ENCODE measurements at places on chromosomes 6 and 20.

DNA sequence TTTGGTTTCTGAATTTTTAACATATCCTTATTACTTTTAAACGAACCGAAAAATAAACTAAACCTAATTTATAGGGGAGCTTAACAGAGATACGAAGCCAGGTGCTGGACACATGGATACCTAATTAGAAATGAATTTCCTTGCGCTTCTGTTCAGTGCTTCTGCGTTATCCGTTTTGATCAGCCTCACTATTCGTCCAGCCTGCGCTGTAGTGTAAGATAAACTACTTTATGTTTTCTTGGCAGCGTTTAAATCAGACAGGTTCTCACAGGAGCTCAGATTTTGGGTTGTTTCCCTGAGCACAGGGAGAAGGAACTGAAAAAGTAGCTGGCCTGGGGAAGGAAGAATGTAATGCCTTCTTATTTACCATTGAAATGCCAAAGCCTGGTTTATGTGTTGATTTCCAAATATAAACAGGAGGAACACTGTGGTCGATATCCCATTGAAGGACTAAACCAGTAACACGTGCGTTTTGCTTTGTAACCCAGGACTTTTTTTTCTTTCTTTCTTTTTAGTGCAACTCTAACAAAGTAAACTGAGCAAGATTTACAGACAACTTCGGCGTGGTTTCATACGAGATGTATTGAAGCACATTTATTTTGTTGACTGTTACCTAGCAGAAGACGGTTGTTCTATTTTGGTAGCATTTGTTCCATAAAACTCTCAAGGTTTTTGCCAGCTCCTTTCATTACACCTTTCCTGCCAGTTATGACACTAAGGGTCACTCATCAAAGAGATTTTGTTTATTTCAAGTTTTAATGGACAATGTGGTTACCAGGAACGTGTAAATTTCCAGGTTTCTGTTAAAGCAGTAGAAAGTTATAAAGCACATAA lies 214.8 kb upstream of the HEY2 start:
- DNase-seq = peak; percentile 10

DNA sequence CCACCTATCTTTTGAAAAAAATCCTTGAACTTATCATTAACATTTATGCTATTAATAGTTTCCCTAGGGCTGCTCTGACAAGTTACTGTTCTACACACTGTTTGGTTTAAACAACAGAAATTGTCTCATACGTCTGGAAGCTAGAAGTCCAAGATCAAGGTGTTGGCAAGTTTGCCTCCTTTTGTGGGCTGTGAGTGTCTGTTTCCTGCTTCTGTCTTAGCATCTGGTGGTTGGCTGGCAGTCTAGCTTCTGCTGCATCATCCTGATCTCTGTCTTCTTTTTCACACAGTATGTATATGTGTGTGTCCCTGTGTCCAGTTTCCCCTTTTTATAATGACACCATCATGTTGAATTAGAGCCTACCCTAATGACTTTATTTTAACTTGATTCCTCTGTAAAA lies 154.8 kb downstream of the RPS12 start:
- no peak for DNase-seq

- DNase-seq = peak; percentile 13
Observed at GRCh38 chr6:81761197-81761596, 8.7 kb upstream of the TENT5A start.

- no peak for DNase-seq
Observed at GRCh38 chr20:50037123-50037522, 54.3 kb downstream of the SNAI1 start.

GRCh38 chr6:51077821-51078518 lies 259.3 kb downstream of the TFAP2B start:
- DNase-seq = no peak

DNA sequence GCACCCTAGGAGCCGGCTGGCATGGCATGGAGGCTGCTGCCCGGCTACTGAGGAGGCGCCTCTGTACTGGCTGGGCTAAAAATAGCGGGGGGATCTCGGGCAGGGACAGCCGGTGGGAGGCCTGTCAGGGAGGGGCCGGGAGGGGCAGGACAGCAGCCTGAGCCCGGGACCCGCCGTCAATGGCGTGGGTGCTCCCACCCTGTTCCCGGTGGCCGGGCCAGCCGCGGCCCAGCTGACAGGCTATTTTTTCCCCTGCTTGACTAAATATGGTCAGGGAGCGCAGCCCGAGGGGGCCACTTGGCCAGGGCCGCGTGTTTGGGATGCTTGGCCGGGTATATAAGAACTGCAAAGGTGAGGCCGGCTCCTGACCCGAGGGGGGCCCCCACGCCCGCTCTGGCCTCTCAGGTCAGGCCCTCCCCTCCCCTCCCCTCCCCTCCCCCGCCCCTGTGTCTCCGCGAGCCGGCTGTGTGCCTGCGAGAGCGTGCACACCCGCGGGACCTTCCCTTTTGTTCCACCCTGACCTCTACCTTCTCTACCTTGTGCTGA lies 74.4 kb upstream of the GATA5 start:
- DNase-seq = no peak

DNA sequence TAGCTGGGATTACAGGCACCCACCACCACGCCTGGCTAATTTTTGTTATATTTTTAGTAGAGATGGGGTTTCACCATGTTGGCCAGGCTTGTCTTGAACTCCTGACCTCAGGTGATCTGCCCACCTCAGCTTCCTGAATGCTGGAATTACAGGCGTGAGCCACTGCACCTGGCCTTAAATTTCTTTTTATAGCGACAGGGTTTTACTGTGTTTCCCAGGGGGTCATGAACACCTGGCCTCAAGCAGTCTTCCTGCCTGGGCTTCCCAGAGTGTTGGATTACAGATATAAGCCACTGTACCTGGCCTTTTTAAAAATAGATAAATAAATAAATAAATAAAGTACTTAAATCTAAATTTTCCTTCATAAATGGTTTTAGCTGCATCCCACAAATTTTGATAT lies 57.5 kb downstream of the LIN28B start:
- no peak for DNase-seq

Data from dermis blood vessel endothelial cell (primary cell).